ENCODE measurements at places on chromosomes 5 and 9.

DNA sequence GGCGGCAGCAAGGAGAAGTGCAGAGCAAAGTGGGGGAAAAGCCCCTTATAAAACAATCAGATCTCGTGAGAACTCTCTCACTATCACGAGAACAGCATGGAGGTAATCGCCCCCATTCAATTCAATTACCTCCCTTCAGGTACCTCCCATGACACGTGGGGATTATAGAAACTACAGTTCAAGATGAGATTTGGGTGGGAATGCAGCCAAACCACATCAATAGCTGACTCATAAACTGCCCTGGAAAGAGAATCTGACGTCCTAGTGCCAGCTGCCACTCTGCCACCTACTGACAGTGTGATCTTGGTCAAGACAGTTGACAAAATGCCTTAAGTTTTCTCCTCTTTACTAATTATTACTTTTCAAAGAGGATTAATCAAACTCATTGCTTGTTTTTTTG is 128.3 kb downstream of the GPBP1 start:
- DNase-seq = peak; percentile 88

DNA sequence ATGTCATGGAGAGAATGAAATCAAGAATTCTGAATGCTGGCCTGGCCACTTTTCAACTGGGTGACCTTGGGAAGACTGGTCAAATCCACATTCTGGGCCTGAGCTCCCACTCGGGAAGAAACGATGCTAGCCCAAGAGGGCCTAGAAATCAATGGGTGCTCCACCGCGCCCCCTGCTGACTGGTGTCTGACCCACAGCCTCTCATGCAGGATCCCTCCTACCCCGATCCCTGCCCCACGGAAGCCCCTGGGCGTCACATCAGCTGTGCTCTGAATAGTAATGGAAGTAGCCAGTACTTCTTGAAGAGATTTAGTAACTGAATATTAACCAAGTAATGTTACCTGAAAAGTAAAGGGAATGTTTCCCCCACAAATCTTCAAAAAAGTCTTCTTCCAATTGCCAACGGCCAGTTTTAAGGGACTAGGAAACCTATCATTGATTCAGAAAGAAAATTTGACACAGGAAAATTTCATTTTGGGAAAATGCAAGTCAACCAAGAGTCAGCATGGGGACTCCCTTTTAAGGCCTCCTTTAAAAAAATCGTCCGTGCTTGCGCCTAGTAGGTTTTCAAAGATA is 43.9 kb downstream of the CRB2 start:
- DNase-seq = peak; percentile 35

DNA sequence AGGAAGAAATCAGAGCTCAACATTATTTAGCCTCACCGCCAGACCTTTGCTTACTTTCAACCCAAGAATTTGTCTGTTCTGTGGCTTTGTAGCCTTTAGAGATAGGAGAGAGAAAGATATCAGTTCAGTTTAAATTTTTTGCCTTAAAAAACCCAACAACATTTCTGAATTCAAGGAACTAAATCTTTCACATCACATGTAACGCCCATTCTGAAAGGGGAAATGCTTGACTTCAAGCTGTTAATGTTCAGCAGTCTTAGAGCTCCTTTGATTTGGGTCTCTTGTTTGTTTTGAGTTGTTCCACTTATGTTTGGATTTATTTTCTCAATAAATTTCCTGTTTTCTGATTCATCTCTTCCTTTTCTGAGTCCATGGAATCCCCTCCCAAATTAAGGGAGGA is 294.5 kb downstream of the ARHGAP26 start:
- no peak for DNase-seq

DNA sequence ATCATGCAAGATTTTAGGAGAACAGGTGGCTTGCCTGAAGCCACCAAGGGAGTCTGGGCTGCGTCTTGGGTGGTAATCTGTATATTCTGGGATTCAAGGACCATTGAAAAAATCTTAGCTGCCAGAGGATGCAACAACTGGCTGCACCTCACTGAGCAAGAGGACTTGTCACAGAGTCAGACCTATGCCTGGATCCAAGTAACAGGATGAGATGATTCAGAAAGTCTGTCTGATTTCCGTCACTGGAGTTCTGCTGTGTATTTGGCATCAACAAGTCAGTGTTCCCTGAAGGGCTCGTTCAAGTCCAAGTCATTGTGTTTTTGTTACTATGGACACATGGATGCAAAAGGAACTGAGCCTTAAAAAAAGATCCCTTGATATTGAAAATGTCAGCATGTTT is 37.8 kb upstream of the CARTPT start:
- DNase-seq = no peak

DNA sequence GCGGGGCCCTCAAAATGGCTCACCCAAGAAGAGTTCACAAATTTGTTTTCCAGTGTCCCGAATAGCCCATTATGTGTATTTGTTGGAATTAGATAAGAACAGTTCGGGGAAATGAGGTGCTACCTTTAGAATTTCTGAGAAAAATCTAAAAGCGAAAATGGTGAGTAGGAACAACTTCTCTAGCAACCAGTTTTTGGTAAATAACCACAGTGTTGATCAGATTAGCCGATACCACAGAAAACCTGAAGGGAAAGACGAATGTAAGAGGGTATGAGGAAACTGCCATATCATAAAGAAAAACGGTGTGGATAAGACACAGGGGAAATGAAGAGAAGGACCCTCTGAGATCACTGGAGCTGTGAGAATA is 31.0 kb downstream of the ADAM19 start:
- DNase-seq = no peak

- DNase-seq = no peak
Measured at GRCh38 chr5:61394078-61394704, 62.1 kb downstream of the ZSWIM6 start.

DNA sequence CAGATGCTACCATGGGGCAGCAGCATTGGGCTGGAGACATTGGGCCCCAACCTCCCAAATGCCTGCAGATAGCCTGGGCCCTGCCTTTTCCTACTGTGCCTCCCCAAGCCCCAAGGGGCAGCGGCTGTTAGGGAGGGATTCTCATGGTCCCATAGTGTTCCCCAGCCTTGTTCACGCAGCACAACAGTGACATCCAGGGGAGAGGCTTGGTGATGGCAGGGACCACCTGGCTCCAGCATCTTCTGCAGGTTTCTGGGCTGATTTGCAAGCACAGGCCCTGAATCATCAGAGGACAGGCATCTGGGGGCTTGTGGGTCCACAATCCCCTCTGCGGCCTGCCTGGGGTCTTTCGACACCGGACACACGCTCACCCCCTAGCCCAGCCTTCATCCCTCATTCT is 354.6 kb downstream of the SLIT3 start:
- DNase-seq = no peak

- DNase-seq = no peak
Measured at GRCh38 chr5:1437226-1437829, 7.9 kb downstream of the SLC6A3 start.

All from RPMI8226 (cell line).